ENCODE measurements at places on chromosomes 6 and 20.

- DNase-seq, result no peak
Observed at GRCh38 chr20:62792182-62792939, 3.9 kb upstream of the MRGBP start.

GRCh38 chr6:39934131-39934757, at the start of gene MOCS1:
Gene MOCS1, minus strand, starts transcription at chr6:39934462. Its CDS starts 45 bp downstream, at chr6:39934417.
- DNase-seq, result peak; percentile 46

DNA sequence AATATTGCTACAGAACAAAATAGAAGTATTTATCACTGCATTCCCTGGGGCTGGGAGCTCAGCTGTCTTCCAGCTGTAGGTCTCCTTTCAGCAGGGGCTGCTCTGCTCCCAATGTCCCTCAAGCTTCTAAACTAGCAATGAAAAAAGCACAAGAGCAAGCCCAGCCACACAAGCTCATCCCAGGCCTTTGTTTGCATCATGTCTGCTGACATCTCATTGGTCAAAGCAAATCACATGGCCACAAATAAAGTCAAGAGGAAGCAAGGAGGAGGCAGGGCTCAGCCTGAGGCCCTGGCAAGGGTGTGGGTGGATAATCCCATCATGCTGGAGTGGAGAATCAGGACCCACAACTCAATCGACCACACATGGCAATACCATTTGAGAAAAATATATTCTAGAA, 2.2 kb upstream of the BFSP1 start:
- DNase-seq, result no peak

GRCh38 chr6:73704260-73704659, 8.3 kb downstream of the CD109 start:
- no peak for DNase-seq

DNA sequence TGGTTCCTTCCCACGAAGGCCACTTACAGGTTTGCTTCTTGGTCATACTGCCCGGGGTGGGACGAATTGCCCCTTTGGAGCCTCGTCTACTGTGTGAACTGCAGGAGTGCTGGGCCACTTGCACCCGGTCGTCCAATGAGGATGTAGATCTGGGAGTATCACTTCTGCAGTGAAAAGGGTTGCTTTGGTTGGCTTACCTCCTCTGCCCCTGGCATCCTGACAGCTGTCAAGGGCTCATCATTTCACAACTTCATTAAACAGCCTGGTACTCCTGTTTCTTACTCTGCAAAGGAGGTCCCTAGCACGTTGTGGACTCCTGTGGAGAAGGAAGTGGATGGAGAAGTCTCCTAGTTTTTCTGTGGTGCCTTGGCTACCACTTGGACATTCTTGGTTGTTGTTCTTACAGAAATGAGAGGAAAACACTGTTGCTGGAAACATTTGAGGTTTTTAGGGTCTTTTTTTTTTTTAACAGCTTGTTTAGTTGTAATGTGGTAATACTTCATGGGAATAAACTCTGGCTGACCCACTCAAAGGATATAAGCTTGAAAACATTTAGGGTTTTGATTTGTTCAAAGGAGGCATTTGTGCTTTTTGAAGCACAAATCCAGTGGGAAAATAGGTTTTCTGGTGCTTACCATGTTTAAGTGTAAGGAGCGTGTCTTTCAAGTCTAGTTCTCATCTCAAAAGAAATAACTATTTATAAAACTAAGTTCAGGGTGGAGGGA, 60.7 kb downstream of the AKAP12 start:
- DNase-seq, result no peak
